Effector memory CD8-positive, alpha-beta T cell (primary cell): ENCODE measurements at places on chromosomes 1 and 21.
A peak's percentile ranks its signal among the peaks of the same experiment; 100 is the strongest.

GRCh38 chr1:24362982-24363614 is 43.9 kb downstream of the GRHL3 start:
- H3K4me3 ChIP-seq, result no peak overlapping the region
- DNase-seq, result no peak
- no peaks in the 10 kb centered on the region for H3K4me1 ChIP-seq
- H3K27me3 ChIP-seq, result no peaks in the 10 kb centered on the region
- no peak overlapping the region for H3K27ac ChIP-seq

DNA sequence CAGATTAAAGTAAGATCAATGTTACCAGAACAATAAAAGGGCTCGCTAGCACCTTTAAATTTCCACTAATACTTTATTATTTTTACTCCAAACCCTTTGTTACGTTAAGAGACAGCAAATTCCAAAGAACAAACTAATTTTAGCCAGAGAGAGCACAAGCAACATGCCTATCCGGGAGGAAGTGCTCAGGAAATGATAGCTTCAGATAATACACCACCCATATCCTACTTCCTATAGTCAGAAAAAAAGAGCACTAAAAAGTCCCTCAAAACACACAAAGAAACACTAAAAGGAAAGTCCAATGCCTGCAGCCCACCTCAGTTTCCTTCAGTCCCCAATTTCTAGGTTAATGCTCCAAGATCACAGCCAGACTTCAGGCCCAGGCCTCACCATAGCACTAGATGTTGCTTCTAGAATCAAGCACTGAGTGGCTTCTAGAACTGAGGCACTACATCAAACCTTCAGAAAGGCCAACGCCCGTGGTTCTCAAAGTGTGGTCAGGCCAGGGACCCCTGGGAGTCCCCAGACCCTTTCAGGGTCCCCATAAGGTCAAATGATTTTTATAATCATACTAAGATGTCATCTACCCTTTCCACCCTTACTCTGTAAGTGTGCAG is 142.6 kb downstream of the PSMG1 start:
- no peak overlapping the region for H3K4me3 ChIP-seq
- DNase-seq, result no peak
- no peaks in the 10 kb centered on the region for H3K4me1 ChIP-seq
- no peaks in the 10 kb centered on the region for H3K36me3 ChIP-seq

- H3K4me1 ChIP-seq, result peaks cover 1% of the 10 kb centered on the region
- H3K27me3 ChIP-seq, result no peaks in the 10 kb centered on the region
- H3K4me3 ChIP-seq, result no peak overlapping the region
- H3K27ac ChIP-seq, result peak overlapping the region; percentile 61
- DNase-seq, result no peak
- peaks cover 11% of the 10 kb centered on the region for H3K36me3 ChIP-seq
Measured at GRCh38 chr1:61460191-61460590, 264.8 kb downstream of the TM2D1 start.

DNA sequence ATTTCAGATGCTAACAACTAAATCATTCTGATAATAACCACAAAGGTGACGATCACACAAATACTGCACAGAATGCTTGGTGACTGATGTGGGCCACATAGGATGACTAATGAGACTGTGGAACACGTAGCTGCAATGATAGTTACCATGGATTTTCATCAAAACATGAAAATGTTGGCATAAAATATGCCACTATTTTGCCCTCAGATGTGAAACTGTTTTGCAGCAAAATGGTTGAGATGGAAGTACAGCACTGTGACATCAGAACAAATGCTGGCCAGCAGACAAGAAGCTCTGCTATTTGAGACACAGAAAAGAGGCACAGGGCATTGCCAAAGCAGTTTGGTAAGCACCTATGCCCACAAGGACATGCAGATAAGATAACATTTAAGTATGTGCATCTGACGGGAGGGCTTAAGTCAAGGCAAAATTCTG is 83.8 kb downstream of the NIBAN1 start:
- H3K36me3 ChIP-seq, result peaks cover 12% of the 10 kb centered on the region
- H3K27me3 ChIP-seq, result no peaks in the 10 kb centered on the region
- DNase-seq, result peak; percentile 63
- peak overlapping the region; percentile 75 for H3K4me3 ChIP-seq
